ENCODE measurements at places on chromosomes 6 and 20.

- no peak for DNase-seq
Observed at GRCh38 chr6:4970739-4971395, 33.0 kb downstream of the RPP40 start.

GRCh38 chr20:51497542-51498467 lies 44.7 kb downstream of the NFATC2 start:
- no peak for DNase-seq

GRCh38 chr20:59786801-59787537 lies 146.5 kb downstream of the SYCP2 start:
- DNase-seq = no peak

- DNase-seq = no peak
Observed at GRCh38 chr20:19344341-19344740, 131.9 kb downstream of the SLC24A3 start.

DNA sequence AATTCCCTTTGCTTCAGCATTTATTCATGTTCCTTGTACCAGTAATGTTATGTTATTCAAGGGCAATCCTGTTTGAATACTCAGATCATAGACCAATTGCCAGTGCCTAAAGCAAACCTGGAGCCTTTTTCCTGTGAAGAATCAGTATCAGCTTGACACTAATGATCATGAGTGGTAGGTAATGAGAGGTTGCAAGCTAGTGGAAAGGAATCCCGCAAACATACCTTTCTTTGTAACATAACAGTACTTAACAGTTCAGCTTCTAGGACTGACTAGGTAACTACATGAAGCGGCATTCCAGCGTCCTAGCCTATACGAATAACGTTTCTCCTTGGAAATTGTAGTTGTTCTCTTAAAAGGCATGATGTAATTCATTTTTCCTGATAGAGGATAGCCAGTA lies 253.7 kb downstream of the TMEM242 start:
- DNase-seq = no peak

DNA sequence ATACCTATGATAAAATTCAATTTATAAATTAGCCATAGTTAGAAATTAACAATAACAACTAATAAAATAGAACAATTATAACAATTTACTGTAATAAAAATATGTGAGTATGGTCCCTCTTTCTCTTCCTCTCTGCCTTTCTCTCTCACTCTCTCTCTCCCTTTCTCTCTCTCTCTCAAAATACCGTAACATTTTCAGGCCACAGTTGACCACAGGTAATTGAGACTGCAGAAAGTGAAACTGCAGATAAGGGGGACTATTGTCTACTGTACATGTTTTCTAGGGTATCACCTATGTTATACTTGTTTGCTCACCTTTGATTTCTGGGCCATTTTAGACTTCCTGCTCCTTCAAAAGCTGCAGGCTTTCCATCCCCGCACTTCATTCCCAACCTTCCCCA lies 46.8 kb downstream of the LY86 start:
- no peak for DNase-seq

GRCh38 chr6:162190981-162191380 lies 536.6 kb downstream of the PRKN start:
- DNase-seq = no peak

DNA sequence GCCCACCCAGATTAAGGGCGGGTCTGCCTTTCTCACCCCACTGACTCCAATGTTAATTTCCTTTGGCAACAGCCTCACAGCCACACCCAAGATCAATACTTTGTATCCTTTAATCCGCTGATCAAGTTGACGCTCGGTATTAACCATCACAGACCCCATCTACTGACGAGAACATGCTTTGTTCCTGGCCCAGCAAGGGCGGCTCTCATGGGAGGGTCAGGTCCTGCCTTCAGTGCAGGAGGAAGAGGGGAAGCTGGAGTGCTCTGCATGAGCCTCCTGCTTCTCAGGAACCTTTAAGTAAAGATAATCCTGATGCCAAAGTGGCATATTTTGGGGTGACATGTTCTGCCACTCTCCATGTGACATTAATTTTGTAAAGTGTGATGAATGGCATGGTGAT lies 8.3 kb downstream of the KIF25 start:
- no peak for DNase-seq

GRCh38 chr20:41138475-41139226 lies 1.3 kb downstream of the PLCG1 start:
- no peak for DNase-seq

DNA sequence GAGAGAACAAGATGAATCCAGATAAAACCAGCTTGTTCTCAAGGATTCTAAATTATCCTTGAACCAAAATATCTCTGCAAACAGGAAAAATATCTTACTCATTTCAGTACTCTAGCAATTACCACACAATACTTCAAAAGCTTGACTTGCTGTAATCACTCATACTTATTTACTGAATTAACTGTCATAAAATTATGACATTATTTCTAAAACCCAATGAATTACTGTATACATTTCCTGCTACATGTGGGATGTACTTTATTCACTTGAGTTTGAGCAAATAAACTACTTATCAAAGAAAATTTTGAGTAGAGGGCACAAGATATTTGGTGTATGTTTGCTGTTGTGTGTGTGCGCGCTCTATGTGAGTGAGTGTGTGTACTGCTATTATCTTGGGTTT lies 9.7 kb downstream of the EIF2S2 start:
- DNase-seq = no peak

- no peak for DNase-seq
Observed at GRCh38 chr6:116354236-116354635, 16.5 kb upstream of the DSE start.

- no peak for DNase-seq
Observed at GRCh38 chr6:128657181-128657580, 136.8 kb upstream of the PTPRK start.

All from NCI-H510A (cell line).